ENCODE measurements at places on chromosomes 11 and 22.

DNA sequence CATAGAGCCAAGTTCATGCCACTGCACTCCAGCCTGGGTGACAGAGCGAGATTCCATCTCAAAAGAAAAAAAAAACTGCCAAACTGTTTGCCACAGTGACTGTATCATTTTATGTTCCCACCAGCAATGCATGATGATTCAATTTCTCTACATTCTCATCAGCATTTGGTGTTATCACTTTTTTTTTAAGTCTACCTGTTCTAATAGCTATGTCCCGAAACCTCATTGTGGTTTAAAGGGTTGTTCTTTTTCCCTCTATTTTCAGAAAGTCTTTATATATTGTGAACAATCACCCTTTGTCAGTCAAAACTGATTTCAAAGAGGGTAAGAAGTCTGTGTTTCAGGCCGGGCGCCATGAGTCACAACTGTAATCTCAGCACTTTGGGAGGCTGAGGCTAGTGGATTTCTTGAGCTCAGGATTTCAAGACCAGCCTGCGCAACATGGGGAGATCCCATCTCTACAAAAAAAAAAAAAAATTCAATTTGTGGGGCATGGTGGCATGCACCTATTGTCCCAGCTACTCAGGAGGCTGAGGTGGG lies 14.8 kb upstream of the FAM168A start:
- H3K36me3 ChIP-seq = no peaks in the 10 kb centered on the region
- no peak for DNase-seq
- no peaks in the 10 kb centered on the region for H3K27me3 ChIP-seq

GRCh38 chr11:85737738-85738137 lies 51.7 kb upstream of the CCDC89 start:
- no peak overlapping the region for H3K4me3 ChIP-seq
- H3K27me3 ChIP-seq = no peaks in the 10 kb centered on the region
- peaks cover 35% of the 10 kb centered on the region for H3K4me1 ChIP-seq
- no peaks in the 10 kb centered on the region for H3K36me3 ChIP-seq
- no peak overlapping the region for H3K27ac ChIP-seq
- no peak for DNase-seq

DNA sequence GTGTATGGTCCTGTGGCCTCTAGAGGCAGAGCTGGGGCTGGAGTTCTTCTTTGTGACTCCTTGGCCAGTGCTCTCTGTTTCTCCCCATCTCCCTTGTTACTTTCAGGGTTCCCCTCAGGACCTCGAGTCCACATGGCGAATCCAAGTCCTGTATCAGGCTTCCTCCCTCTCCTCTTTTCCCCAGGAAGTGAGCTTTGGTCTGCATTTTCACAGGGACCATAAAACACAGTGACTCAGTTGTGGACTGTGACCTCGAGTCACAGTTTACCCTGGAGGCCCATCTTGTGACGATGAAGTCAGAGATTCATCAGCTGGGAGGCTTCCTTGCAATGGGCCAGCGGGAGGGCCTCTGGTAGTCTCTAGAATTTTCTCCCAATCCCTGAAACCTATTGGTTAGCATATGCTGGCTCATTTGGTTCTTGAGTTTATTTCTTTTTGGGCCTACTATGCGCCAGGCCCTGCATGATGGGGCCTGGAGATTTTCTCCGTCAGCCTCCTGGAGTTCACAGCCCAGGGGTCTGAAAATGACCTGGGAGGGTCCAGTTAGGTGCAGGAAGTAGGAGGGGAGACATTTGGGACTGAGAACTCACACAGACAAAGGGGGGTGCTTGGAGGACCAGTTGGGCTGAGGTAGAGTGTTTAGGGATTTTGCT lies 100.8 kb downstream of the KIAA1671 start:
- no peaks in the 10 kb centered on the region for H3K36me3 ChIP-seq
- H3K4me1 ChIP-seq = peaks cover 14% of the 10 kb centered on the region
- H3K27me3 ChIP-seq = no peaks in the 10 kb centered on the region
- DNase-seq = no peak
- no peak overlapping the region for H3K27ac ChIP-seq

- no peaks in the 10 kb centered on the region for H3K36me3 ChIP-seq
- no peak overlapping the region for H3K4me3 ChIP-seq
Measured at GRCh38 chr11:27914080-27914479, 193.9 kb downstream of the KIF18A start.

DNA sequence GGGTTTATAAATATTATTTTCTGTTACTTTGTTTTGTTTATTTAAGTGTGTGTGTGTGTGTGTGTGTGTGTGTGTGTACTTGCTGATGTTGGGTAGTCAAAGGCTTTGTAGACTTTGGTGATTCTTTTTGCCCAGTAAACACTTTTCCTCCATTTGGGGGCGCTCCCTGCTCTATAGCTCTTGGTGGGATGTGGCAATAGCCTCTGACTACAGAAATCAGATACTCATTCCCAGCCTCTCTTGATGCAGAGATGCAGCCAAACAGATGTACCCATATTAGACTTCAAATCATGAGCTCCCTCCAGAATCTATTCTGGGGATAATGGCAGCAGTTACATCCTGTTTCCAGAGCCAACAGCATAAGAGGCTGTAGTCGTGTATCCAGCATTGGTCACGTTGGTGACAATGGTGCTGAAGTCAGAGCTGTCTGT lies 33.4 kb upstream of the APOL5 start:
- no peaks in the 10 kb centered on the region for H3K27me3 ChIP-seq
- no peak overlapping the region for H3K4me3 ChIP-seq
- no peaks in the 10 kb centered on the region for H3K36me3 ChIP-seq

GRCh38 chr11:120305286-120305685 lies 19.8 kb upstream of the TLCD5 start:
- H3K27me3 ChIP-seq = no peaks in the 10 kb centered on the region
- peak overlapping the region; percentile 77 for H3K27ac ChIP-seq
- peaks cover 21% of the 10 kb centered on the region for H3K4me1 ChIP-seq

- peaks cover 38% of the 10 kb centered on the region for H3K4me1 ChIP-seq
- no peaks in the 10 kb centered on the region for H3K27me3 ChIP-seq
- peak overlapping the region; percentile 86 for H3K27ac ChIP-seq
- H3K36me3 ChIP-seq = peaks cover 2% of the 10 kb centered on the region
- peak overlapping the region; percentile 69 for H3K4me3 ChIP-seq
Measured at GRCh38 chr22:37804881-37805809, 2.6 kb upstream of the GCAT start.

DNA sequence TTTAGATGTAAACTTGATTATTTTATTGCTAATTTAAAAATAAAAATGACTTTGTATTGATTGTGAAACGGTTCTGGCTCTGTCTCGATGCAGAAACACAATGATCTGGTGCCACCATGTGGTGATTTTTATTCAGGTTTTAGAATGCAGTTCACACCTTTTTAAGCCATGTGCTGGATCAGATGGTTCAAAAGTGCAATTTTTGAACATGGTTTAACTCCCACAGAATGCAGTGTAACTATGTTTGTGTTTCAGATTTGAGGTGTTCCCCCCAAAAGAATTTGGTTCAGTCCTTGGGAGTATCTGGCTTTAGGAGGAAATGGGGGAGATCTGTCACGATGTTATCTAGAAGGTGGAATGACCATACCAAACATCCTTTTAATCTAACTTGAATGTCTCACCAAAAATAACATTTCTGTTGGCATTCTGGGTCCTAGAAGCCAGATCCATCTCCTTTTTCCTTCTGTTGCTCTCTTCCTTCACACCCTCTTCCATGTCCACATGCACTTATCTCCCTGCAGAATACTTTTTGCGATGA lies 7.9 kb downstream of the MRPL16 start:
- H3K27ac ChIP-seq = no peak overlapping the region
- H3K4me1 ChIP-seq = peaks cover 24% of the 10 kb centered on the region
- H3K36me3 ChIP-seq = peaks cover 16% of the 10 kb centered on the region
- no peak for DNase-seq
- H3K27me3 ChIP-seq = no peaks in the 10 kb centered on the region

GRCh38 chr11:68821670-68822069 lies 20.0 kb downstream of the CPT1A start:
- peaks cover 7% of the 10 kb centered on the region for H3K36me3 ChIP-seq
- no peak overlapping the region for H3K4me3 ChIP-seq
